ENCODE measurements at places on chromosomes 16 and 17. TPM values are rescaled to one million over a fixed set of nuclear protein-coding genes. Genes with fewer than 3 reads are reported as not detected.

The NOG gene
- 0.98 TPM for total RNA-seq

The SLC25A11 gene
- 60.0 TPM for total RNA-seq

DNA sequence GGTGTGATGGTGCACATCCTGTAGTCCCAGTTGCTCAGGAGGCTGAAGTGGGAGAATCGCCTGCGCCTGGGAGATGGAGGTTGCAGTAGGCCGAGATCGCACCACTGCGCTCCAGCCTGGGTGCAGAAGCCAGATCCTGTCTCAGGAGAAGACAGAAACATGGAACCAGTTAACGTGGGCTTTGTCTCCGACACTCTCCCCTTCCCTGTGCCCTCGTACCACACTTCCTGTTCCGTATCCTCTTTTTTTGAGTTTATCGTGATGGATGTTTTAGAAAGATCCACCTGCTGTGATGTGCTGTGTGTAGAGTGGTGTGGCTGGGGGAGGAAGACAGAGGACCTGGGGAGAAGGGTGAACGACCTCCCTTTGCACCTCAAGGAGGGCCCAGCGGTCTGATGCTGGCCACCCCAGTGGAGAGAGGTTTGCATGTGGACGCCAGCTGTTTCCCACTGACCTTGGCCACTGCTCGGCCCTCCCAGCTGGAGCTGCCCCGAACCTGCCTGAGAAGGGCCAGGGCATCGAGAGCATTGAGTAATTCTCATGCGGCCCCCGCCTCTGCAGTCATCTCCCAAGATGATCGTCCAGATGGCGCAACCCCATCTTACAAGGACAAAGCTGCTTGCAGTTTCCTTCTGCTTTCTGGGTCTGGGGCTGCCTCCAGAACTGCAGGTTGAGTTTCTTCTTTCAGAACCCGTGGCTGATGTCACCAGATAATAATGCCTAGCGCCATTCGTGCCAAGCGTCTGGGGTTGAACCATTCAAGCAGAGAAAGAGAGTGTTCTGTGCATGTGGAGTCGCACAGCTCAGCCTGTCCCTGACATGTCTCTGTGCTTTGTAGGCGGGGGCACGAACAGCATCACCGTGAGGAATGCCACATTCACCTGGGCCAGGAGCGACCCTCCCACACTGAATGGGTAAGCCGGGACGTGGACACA lies 126.3 kb downstream of the ABCC1 start:
- DNase-seq: no peak

DNA sequence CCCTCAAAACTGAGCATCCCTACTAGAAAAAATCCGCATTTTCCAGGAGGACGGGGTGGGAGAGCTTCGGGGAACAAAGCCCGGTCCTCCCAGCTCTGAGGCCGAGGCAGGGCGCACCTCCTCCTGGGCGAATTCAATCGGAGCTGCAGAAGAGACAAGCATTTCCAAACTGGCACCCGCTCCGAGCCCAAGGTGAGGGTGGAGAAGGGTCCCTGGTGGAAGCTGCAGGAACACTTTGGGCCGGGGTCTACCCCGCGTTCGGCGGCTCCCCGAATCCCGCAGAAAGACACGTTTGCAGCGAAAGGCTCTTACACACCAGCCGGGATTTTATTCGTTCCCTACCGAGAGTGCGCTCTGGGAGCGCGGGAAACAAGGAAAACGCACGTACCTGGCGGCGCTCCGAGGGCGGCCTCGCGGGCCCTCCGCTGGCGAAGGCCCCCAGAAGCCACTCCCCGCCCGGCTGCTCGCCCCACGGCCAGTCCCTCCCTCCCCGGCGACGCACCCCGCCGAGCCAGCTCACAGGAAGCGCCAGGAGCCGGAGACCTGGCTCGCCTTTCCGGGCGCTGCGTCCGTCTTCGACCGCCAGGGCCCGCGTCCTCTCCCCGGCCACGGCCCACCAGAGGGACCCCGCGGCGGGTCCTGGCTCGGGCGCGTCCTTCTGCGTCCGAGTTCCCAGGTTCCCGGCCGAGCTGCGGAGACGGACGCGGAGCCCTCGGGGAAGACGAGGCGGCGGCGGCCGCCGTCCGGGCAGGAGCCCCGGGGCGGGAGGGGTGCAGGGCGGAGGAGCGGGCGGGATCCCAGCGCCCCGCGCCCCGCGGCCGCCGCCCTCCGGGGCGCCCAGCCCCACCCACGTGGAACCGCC lies 49.8 kb upstream of the BAHCC1 start:
- DNase-seq: no peak

DNA sequence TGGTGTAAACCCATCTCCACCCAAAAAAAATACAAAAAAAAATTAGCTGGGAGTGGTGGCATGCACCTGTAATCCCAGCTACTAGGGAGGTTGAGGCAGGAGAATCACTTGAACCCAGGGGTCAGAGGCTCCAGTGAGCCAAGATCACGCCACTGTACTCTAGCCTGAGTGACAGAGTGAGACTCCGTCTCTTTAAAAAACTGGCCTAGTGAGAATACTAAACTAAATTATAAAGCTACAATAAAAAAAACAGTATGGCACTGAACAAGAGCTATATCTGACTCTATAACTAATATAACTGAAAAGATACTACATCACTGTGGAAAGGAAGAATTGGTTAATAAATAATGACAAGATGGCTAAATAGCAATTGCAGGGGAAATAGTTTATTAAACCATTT lies 6.4 kb downstream of the SMURF2 start:
- no peak for DNase-seq

Data from kidney (tissue), 22 donors.